ENCODE measurements at places on chromosomes 1 and 21.

DNA sequence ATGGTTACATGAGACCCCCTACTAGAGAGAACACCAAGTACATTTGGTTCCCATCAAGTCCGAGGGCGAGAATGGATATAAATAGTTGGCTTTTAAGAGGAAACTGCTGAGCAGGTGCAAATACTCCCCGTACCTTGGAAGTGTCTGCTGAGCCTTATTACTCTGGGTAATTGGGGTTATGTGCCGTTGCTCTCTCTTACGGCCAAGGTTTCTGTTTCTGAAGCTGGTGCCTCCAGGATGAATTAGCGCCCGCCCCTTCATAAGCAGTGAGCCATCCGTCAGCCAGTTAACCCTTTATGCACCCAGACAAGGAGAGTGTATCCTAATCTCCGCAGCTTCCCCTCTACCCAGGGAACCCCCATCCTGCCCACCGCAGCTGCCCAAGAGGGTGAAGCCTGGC lies 90.4 kb upstream of the AJAP1 start:
- DNase-seq, result no peak

DNA sequence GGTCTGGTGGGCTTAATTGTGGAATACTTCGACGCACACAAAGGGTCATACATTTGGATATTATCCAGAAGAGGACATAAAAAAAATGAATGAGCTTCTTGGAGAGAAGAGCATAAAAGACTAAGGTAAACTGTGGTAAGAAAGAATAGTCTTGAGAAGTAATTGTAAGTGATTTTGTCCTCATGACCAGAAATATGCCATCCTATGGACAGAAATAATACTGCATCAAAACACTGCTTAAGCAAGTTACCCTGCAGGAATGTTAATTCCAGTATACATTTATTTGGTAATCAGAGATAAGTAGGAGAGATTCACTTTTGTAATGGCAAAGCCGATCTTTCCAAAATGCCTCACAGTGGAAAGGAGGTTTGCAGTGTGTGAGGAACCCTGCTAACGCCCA lies 111.9 kb downstream of the NRIP1 start:
- no peak for DNase-seq

DNA sequence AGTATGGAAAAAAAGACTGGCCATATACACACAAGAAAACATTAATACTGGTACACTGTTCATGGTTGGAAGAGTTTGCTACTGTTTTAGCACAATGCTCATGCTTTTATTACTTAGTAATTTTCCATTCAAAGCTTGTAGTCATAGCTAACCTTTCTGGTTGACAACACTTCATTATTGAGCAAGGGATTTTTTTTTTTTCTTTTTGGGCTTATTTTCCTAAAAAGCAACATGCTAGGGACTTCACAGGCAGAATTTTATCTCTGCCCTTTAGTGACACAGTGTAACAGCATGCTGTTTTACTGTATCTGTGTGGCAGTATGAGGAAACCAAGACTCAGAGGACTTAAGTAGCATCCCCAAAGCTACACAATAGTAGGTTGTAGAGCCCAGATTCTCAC lies 58.5 kb downstream of the FGGY start:
- no peak for DNase-seq

- no peak for DNase-seq
Measured at GRCh38 chr1:163387146-163387545, 65.4 kb downstream of the NUF2 start.

GRCh38 chr1:1429671-1430073 lies 5.8 kb upstream of the VWA1 start:
- DNase-seq, result no peak

DNA sequence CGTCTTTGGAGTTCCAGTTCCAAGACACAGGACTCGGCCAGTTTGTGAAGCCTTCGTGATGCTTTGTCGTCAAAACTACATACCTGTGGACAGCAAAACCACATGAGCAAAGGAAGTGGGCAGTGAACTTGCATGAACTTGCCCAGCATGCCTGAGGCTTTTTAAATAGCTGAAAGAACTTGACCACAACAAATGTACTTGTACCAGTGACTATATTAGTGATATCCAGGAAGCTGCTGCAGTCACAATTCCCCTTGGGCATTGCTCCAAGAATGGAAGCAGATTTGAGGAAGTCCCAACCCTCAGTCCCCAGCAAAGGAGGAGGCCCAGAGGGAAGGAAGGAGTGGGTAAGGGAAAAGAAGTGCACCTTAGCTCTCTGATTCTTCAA lies 2.6 kb downstream of the FUCA1 start:
- no peak for DNase-seq

- DNase-seq, result no peak
Measured at GRCh38 chr1:244965185-244966030, 101.1 kb upstream of the HNRNPU start.

DNA sequence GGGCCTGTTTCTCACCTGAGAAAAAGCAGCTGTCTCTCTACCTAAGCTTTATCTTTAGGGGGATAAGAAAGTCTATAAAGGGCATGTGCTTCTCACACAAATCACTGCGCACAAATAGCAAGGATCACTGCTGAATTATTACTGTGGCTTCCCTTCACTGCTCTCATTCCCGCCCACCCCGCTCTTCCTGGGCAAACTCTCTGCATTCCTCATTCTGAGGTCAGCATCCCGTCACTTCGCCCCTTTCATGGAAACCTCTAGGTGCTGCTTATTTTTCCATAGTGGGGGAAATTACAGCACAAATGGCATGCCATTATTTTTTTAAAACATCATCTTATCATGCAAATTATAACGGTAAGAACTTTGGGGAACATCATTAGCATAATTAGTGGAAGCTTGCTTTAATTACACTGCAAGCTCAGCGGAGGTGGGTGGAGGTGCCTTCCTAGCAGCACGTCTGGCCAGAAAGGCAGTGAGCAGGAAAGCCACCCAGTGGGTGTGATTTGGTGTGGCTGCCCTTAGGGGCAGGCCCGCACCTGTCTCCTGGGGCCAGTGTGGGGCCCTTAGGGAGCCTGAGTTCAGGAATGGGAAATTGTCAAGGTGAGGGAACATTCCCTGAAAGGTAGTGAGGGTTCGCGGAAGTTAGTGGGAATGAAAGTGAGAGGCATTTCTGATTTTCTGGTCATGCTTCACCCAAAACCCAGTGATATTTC lies 105.9 kb downstream of the LAMC2 start:
- peak; percentile 85 for DNase-seq

- no peak for DNase-seq
Measured at GRCh38 chr1:92705446-92705845, 79.5 kb downstream of the EVI5 start.

- no peak for DNase-seq
Measured at GRCh38 chr1:115924770-115925169, 51.5 kb upstream of the SLC22A15 start.

- DNase-seq, result no peak
Measured at GRCh38 chr1:102163799-102164198, 167.1 kb upstream of the OLFM3 start.

- DNase-seq, result peak; percentile 77
Measured at GRCh38 chr1:1779691-1780597, 1.7 kb upstream of the NADK start.

DNA sequence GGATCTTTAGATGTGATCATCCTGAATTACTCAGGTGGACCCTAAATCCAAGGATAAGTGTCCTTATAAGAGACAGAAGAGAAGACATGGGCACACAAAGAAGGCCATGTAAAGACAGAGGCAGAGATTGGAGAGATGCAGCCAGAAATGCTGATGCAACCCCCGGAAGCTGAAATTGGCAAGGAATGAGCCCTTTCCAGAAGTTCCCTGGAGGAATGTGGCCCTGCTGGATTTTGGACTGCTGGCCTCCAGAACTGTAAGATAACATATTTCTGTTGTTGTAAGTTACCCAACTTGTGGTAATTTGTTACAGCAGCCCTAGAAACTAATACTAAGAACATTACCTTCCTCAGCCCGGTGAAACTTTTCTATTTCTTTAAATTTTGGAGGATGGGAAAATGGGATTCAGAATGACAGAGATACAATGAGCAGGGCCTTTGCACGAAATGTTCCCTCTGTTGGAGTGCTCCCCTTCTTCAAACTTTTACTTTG lies 11.2 kb upstream of the PLPP3 start:
- peak; percentile 32 for DNase-seq

GRCh38 chr21:33821503-33822322 lies 93.9 kb downstream of the ATP5PO start:
- no peak for DNase-seq

DNA sequence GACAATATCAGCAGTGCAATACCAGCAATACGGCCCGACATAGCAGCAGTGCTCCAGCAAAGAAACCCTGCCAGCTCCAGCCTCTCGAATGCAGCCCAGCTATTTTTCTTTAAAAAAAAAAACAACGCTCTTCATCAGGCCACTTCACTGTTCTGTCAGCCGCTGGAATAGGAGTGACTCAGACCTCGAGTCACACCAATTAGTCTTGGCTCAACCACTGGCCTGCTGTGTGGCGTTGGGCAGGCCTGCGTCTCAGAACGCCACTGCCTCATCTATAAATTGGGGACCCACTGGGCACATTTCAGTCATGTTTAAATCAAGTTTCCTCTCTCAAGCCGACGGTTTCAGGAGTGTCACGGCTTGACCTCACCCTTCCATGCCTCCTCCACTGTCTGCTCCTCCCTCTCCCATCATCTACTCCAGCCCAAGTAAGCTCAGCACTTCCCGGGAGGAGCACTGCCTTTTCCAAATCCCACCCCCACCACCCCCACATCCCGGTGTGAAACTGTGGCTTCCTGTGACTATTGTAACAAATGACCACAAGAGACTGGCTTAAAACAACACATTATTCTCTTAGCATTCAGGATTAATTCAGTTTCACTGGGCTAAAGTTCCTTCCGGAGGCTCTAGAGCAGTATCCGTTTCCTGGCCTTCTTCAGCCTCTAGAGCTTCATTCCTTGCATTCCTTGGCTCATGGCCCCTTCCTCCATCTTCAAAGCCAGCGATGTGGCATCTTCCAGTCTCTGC lies 71.9 kb upstream of the EFHD2 start:
- peak; percentile 87 for DNase-seq

- DNase-seq, result no peak
Measured at GRCh38 chr1:160293020-160293968, 8.4 kb upstream of the PEX19 start.

GRCh38 chr1:81915937-81916336 lies 115.2 kb downstream of the ADGRL2 start:
- DNase-seq, result no peak

DNA sequence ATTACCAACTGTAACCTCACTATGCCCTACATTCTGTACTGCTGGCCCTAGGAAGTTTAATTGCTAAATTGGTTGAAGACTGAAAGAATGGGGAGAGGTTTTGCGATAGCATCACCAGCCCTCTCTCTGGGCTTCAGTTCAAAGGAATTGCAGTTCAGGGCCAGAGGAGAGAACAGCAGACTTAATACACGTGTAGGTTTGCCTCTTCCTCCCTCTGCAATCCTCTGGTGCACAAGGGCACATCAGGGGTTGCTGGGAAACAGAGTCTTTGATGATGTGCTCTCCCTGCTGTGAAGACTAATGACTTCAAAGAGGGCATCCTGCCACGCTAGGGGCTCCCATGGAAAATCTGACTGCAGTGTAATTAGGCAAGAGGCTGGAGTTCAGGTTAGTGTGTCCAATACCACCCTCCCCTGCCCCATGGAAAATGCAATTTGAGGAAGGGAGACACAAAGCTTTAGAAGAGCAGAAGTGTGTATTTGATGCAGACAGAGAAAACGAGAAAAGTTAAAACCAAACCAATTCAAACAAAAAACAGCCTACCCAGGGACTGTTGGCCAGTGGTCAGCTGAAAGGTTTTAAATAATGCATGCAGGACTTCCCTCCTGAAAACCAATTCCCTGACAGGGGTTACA lies 167.9 kb downstream of the ASTN1 start:
- DNase-seq, result no peak
